Head of caudate nucleus (tissue), 42 donors: ENCODE measurements at places on chromosomes 13 and 19.

DNA sequence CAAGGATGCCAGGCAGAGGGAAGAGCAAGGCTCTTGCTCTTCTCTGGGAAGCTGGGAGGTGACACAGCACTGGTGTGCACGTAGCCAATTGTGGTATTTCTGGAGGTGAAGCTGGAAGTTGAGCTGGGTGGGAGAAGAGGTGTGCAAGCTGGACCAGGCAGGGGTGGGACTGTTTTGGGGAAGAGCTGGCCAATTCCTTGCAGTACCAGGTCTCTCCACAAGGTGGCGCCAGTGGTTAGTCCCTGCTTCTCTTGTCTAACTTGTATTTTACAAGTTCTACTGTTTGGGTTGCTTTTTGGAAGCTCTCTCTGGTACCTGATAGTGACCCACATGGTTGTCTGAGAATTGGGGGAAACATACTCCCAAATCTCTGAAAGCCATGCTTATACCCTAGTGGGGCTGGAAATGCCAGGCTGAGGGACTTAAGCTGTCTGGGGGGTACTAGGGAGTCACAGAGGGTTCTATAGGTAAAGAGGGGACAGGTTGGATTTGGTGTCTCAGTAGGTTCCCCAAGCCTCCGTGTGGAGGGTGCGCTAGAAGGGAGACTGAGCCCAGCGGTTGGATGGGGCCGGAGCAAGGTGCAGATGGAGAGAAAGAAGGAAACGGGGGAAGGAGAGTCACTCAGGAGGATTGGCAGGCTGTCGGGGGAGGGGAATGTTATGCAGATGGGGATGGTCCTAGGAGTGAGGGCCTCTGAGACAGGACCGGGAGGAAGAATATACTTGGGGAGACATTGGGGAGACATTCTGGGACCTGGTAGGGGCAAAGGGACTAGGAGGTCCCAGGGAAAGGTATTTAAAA lies 3.0 kb downstream of the HPN start:
- DNase-seq: peak; percentile 69

GRCh38 chr13:90448466-90449037 lies 898.9 kb upstream of the MIR17HG start:
- no peak for DNase-seq

DNA sequence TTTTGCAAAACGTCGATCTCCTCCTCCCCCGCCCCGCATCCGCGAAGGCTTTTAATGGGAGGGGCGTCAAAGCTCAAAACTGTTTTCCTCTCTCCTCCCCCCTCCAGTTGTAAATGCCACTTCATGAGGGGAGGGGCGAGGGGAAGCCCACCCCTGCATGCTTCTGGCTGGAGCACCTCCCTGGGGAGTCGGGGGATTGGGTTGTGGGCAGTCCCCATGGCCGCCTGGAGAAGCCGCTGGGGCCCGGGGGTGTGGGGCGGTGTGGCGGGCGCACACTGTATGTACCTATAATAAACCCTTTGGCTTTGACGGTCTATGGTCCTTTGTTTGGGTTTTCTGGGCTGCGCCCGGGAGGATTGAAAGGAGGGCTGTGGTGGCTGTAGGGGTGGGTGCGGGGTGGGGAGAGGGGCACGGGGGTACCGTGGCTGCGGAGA lies 505 bp upstream of the SHKBP1 start:
- no peak for DNase-seq

DNA sequence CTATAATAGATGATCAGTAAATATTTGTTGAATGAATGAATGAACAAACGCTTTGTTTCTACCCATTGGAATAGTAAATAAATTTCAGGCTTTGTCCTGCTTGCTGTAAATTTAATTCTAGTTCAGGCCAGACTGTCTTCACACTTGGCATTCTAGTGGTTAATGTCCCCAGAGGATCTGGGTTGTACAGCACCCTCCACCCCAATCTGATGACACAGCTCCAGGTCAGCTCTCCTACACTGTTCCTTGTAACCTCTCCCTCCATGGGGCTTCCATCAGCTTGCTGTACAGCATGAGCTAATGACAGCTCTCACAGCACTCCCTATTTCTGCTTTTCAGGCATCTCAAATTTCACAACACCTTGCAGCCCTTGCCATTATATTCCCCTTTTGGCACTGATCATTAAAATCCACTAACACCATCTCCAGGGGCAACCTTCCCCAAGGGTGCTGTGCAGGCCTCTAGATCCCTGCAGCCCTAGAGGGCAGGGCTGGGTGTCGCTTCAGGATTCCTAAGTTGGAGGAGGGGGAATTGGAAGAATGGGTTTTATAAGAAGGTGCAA lies 12.7 kb upstream of the KL start:
- DNase-seq: no peak

DNA sequence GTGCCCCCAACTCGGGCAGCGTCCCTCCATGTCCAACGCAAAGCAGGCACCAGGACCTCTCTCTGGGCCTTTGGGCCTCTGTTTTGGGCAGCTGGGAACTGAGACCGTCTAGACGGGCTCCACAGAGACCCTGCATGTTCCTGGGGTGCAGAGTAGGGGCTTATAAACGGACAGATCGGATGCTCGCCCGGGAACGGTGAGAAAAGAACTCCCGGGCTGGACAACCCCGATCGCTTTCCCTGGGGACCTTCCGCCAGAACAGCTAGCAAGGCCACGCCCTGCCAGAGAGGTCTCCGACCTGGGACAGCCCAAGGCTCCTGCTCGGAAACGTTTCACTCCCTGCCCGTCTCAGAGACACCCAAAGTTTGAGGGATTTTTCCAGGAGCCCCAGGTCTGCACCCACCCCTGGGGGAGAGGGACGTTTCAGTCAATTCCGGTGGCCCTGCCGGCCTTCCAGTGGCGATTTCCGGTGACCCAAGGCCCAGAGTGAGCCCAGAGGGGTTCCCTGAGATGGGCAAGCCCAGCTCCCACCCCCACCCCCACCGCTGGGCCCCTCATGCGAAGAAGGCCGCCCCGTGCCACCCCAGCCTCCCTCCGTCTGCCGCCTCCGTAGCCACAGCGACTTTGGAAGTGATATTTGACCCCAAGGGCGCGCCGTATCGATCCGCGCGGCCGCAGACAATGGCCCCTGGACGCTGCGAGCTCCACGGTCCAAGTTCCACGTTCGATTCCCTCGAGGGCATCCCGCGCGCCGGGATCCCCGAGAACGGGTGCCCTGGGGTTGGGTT lies 1.7 kb downstream of the NR2F6 start:
- DNase-seq: no peak

- DNase-seq: no peak
These were observed 904.8 kb upstream of the PCDH20 start for GRCh38 chr13:62320129-62321108.

DNA sequence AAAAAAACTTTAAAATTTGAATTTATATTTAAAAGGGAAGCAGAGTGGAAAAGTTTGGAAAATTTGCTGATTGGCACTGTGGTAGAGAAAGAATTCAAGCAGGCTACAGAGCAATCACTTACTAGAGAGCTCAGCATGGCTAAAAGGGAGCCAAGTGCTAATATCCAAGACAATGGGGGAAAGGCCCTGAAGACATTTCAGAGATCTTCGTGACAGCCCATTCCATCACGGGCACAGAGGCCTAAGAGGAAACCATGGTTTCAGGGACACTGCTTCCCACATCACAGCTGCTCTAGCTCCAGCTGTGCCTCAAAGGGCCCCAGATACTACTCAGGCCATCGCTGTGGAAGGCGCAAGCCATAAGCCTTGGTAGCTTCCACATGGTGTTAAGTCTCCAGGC lies 73.7 kb downstream of the SGCG start:
- DNase-seq: no peak

DNA sequence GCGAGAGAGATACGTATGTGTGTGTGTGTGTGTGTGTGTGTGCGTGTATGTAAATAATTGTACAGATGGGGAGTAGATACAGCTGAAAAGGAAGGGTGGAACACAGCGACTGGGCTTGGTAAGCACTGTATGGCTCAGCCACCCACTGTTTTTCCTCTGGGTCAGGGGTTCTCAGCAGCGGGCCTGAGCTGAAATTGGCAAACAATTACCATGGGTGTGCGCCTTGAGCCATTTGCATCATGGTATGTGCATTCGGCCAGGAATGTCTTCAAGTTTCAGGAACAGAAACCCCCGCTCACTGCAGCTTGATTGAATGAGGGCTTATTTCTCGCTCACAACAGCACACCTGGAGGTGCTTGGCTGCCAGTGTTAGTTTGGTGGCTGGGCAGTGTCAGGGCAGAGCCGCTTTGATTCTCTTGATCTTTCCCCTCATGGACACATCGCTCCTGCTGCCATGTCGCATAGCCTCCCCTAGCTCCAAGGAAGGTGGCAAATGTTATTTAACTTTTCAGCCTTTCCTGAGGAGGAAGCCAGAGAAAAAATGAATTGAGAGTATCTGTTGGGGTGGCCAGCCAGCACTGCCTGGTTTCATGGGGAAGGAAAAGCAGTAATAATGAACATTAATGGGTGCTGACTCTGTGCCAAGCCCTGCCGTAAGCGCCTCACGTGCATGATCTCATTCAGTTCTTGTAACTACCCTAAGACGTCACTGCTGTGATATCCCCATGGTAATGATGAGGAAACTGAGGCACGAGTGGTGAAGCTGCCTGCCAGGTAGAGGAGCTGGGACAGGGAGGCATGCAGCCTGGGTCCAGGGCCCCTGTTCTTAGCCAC lies 126.9 kb downstream of the SIPA1L3 start:
- no peak for DNase-seq

DNA sequence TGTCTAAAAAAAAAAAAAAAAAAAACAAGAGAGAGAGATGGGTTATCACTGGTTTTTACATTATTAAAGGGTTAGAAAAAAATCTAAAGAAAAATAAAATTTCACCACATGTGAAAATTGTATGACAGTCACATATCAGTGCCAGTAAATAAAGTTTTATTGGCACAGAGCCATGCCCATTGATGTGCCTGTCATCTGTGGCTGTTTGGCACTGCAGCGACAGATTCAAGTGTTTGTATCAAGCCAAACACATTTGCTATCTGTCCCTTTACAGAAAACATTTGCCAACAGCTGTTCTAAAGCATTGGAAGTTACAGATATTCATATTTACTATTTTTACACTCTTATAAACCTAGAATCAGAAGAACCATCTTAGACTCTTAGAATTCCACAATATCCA lies 16.3 kb downstream of the FCHO1 start:
- no peak for DNase-seq

- DNase-seq: no peak
These were observed 2.3 kb downstream of the SLC46A3 start for GRCh38 chr13:28716511-28716910.

DNA sequence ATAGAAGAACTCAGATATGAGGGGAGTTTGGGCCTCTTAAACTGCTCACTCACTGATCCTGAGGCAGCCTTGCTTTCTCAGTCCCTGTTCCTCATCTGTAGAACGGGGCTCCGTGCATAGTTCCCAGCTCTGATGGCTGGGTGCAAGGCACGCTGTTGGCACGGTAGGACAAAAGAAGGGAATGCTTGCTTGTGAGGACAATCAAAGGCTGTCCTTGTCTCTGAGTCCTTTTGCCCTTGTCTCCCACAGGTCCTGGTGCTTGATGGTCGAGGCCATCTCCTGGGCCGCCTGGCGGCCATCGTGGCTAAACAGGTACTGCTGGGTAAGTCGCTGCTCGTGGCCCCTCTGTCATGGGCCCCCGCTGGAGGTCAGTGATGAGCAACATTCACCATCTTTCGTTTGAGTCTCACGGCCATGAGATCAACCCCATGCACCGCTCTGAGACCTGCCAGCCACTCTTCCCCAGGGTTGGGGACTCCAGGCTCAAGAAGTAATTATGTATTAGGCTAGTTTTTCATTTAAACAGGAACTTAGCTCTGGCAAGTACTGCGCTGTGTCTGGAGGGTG lies 2.3 kb downstream of the RPL13A start:
- DNase-seq: no peak

- DNase-seq: no peak
These were observed 7.3 kb downstream of the C19orf53 start for GRCh38 chr19:13781547-13781946.

DNA sequence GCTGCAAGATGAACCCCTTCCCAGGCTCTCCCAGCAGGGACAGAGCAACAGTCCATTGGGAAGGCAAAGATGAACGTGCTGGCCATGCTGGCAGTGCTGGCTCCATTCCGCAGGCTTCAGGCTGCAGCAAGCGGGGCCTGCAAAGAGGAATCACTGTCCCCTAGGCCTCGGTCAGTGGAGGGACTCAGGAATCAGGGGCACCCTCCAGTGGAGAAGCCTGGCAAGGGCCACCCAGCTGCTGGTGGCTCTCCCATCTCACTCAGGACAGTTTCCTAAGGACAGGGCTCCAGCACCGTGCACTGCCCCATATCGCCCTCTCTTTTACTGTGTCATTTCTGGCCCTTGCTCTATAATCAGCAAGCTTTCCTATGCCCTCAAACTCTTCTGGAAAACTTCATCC lies 498.6 kb downstream of the EFNB2 start:
- DNase-seq: no peak

DNA sequence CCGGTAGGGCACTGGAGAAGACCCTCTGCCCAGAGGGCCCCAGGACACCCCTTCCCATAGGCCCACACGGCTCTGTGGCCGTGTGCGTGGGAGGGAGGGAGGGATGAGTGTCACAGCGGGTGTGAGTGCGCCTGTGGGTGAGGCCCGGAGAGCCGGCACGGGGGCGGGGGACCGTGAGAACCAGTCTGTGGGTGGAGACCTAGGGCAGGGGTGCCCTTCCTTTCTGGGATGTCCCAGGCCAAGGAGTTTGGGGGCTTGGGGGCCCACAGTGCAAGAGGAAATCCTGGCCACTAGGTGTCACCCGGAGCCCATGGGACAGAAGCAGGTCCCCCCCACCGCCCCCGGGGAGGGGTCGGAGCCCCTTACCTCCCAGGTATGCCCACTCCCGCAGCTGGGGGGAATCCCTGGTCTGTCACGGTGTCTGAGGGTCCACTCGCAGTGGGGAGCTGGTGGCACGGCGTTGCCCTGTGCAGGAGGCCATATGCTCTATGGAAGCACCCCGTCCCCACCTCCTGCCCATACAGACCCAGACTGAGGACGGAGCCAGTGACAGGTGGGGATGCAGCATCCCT lies 16.0 kb upstream of the SLC7A10 start:
- DNase-seq: peak; percentile 43

DNA sequence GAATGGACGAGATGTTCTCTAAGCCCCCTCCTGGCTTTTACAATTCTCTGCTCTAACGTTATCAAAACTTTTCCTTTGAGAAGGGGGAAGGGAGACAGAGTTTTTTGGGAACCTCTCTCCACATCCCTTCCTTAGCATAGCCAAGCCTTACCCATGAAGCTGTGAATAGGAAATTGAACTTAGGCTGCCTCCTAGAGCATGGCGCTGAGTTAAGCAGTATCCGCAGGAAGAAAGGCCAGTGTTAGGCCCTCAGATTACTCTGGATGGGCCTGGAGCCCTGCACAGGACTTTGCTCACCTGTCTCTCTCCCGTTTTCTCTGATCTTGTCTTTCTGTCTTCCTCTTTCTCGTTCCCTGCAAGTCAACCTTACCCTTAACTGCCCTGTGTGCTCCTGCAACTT lies 39.6 kb downstream of the CYP2B6 start:
- DNase-seq: no peak

- DNase-seq: no peak
These were observed 1.8 kb downstream of the F2RL3 start for GRCh38 chr19:16890461-16891184.

GRCh38 chr19:14476673-14477401 lies 1.7 kb upstream of the PTGER1 start:
- no peak for DNase-seq

DNA sequence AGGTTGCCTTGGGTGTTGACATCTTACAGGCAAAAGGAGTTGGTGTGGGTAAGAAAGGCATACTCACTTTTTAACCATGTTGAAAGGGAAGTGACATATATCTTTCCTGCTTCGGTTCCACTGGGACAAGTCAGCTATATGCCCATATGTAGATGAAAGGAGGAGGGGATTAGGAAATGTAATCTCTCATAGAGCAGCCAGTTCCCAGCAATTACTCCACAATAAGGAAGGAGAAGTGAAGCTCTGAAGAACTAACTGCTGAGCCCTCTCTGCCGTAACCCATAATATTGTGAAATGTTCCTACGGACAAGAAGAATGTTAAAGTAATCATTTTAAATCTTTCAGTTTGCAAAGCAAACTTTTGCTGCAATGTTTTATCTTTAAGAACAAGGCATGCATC lies 82.2 kb downstream of the EDNRB start:
- DNase-seq: no peak
